NCI-H69 (cell line): ENCODE measurements at places on chromosomes 3 and 15.
A peak's percentile ranks its signal among the peaks of the same experiment; 100 is the strongest.

GRCh38 chr15:76776480-76776879, 128.7 kb downstream of the SCAPER start:
- DNase-seq: no peak

DNA sequence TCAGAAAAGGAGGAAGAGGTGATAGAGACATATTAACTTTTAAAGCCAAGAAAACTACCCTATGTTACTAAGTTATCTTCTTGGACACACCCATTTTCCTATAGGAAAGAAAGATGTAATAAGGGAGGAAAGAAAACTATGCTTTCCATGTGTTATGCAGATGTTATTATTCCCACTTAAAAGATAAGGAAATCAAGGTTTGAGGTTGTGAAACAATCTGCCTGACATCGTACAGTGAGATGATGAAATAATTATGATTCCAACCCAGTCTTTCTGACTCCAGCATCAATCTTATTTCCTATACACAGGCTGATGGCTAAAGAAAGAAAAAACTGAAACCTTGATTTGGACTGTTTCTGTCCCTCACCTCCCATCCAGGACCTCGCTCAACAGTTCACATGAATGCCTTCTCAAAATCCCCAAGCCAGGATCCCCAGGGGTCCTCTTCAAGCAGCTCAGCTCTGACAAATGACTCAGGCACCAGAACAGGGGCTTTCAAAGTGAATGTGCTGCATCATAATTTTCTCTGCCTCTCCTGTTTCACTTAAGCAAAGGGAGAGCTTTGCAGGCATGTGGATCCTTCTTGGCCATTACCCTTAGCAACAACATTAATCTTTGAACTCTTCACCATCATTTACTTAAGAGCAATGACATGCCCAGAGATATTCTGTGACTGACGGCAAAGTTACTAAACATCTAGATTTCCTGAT, 12.4 kb upstream of the EID1 start:
- DNase-seq: peak; percentile 73

GRCh38 chr15:87917480-87917879, 339.1 kb downstream of the NTRK3 start:
- no peak for DNase-seq

- DNase-seq: peak; percentile 33
Observed at GRCh38 chr15:75727851-75728715, 15.4 kb upstream of the CSPG4 start.
